ENCODE measurements at places on chromosomes 16 and 17.

DNA sequence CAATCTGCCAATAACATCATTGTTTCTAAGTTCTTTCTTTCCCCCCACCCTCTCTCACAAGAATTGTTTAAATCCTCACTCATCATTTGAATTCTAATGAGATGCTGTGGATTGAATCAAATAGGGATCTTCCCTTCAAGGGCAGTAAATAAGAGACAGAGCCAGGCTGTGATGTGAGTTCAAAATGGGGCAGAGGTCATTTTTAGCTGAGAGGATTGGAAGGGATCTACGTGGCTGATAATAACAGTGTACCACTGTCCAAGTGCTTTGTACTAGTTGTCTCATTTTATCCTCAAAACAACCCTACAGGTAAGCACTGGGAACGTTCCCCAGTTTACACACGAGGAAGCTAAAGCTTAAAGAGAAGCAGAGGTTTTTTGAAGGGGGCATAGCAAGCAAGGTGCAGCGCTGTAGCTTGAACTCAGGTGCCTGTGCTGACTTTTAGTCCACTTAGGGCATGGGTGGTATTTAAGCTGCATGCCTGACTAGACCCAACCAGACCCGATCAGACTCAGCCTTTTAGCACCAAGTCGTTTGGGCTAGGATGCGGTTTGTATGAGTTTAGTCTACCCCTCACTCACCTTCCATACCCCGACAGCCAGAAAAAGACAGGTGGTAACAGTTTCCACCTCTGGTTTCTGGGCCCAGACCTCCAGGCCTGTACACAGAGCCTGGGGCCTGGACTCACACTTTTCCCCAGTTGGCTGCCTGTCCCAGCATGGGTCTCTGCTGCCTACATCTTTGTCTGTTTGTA, 39.2 kb upstream of the CCR7 start:
- no peak for DNase-seq

DNA sequence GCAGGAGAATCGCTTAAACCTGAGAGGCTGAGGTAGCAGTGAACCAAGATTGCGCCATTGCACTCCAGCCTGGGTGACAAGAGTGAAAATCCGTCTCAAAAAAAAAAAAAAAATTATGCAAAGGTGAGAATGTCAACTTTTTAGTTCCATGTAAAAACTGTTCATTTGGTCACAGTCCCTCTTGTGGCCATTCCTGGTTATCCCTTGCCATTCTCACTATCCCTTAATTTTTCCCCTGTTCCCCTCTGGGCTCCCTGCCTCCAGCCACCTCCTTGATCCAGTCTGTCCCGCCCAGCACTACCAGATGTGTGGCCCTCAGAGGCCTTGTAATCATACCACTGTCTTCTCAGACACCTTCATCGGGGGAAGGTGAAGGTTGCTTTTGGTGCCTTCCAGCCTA, 23.4 kb downstream of the DCAF7 start:
- no peak for DNase-seq

GRCh38 chr17:5705081-5705875, 121.0 kb upstream of the NLRP1 start:
- DNase-seq: no peak

DNA sequence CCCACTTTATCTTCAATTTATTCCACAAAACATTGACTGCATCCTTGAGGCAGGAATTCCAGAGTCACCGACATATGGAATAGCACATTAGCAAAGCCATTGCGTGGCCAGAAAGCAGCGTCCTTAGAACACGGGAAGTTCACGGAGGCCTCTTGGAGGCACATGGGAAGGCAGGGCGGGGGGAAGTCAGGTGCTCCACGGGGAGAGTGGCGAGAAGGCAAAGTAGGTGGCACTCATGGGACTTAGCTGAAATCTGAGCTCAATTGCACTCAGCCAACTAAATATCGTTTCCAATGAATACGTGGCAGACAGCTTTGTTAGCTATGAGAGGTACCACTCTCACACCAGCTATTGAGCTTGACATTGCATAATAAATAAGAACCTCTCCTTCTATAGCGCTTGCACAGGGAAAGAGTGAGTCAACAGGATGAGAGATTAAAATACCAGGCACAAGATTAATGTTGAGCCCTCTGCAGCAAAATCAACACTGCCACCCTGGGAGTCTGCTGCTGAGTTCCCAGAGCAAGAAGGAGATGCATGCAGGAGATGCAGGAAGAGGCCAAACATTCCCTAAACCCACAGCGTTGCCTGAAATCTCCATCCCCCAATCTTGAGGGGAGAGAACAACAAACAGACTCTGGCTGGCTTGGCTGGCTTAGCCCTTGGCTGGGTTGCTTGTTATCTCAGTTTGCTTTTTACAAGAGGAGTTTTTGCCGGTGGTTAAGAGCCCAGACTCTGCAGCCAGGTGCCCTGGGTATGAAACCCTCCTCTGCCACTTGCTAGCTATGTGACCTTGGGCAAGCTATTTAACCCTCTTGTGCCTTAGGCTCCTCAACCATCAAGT, 28.8 kb downstream of the ABCC12 start:
- peak; percentile 31 for DNase-seq

DNA sequence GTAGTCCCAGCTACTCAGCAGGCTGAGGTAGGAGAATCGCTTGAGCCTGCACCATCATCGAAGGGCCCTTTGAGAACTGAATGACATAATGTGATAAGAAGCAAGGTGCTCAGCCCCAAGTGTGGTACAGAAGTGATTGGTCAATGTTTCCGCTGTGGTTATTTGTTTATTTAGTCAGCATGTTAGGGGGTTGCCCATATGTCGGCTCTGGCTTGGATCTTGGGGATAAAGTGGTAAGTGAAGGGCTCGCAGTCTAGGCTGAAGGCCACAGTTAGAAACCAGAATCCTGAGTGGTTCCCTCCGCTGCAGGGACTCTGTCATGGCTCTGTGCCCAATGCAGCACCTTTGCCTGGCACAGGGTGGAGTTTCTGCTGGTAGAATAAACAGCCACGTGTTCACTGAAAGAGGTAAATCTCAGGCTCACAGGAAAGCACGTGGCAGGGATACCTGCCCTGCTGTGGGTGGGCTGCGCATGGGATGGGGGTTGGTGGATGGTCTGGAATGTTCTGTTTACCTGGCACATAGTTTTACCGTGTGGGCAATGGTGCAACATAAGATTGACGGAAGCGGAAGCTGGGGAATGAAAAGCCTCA, 35.4 kb downstream of the SYT17 start:
- DNase-seq: no peak

GRCh38 chr17:47952171-47953021, 5.3 kb downstream of the PRR15L start:
- DNase-seq: no peak

DNA sequence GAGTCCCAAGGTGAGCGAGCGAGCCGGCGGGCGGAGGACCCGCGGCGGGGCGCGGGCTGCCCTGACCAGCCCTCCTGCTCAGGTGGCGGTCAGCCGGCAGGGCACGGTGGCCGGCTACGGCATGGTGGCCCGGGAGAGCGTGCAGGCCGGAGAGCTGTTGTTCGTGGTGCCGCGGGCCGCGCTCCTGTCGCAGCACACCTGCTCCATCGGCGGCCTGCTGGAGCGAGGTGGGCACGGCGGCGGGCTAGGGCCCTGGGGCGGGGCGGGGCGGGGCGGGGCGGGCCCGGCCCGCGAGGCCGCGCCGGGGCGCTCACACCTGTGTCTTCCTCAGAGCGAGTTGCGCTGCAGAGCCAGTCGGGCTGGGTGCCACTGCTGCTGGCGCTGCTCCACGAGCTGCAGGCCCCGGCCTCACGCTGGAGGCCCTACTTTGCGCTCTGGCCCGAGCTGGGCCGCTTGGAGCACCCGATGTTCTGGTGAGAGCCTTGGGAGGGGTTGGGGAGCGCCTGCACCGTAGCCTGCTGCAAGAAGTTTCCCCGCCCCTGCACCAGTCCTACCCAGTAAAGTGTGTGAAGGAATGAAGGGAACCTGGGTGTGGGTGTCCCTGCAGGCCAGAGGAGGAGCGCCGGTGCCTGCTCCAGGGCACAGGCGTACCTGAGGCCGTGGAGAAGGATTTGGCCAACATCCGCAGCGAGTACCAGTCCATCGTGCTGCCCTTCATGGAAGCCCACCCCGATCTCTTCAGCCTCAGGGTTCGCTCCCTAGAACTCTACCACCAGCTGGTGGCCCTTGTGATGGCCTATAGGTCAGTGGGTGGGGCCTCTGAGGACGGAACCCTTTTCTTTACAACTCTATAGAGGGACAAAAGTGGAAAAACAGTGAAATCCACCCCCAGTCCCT, 802 bp downstream of the SETD6 start:
- peak; percentile 26 for DNase-seq

DNA sequence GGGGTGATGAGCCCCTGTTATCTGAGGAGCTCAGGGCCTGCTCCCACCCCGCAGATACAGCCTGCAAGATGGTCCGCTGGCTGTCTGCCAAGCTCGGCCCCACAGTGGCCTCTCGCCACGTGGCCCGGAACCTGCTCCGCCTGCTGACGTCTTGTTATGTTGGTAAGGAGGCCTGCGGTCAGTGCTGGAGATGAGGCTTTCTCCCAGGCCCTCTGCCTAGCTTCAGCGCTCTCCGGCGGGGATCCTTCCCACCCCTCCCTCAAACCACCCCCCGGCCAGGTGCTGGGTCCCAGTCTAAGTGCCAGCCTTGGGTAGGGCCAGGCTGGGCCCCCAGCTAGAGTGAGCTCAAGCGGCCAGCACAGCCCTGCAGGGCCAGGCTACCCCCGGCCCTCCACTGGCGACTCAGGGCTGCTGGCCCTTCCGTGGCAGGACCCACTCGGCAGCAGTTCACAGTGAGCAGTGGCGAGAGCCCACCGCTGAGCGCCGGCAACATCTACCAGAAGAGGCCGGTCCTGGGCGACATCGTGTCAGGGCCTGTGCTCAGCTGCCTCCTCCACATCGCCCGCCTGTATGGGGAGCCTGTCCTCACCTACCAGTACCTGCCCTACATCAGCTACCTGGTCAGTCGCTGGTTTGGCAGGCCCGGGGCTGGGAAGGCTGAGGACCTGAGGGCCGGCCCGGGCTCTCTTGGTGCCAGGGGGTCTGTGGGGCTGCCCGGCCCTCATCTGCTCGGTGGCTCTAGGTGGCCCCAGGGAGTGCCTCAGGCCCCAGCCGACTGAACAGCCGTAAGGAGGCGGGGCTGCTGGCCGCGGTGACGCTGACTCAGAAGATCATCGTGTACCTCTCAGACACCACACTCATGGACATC, 6.1 kb downstream of the WDR81 start:
- DNase-seq: no peak

GRCh38 chr17:2798678-2799077, 2.4 kb downstream of the RAP1GAP2 start:
- no peak for DNase-seq

- no peak for DNase-seq
Measured at GRCh38 chr16:11871193-11871592, 19.9 kb upstream of the RSL1D1 start.

DNA sequence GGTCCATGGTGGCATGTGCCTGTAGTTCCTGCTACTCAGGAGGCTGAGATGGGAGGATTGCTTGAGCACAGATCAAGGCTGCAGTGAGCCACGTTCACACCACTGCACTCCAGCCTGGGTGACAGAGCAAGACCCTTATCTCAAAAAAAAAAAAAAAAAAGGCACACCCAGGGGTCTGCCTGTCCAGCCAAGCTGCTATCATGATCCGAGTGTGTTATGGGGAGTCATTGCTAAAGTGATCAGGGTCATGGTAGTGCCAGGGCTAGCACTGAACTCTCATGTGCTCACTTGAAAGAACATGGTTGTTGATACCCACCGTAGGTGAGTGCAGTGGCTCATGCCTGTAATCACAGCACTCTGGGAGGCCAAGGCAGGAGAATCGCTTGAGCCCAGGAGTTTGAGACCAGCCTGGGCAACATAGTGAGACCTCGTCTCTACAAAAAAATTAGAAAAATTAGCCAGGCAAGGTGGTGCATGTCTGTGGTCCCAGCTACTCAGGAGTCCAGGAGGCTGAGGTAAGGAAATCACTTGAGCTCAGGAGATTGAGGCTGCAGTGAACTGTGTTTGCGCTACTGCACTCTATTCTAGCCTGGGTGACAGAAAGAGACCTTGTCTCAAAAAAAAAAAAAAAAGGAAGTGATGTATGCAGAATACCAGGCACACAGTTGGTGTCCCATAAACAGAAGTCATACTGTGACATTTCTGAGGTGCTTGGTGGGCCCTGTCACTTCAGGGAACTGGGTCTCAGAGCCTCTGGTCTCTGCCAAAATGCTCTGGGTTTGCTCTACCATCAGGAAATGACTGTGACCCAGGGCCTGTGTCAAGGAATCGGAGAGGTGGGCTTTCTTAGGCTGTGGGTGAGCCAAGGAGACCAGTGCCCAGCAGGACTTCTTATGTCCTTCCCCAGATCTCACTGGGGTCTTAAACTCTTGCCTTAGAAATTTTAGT, 2.2 kb downstream of the PRM1 start:
- DNase-seq: no peak

- DNase-seq: no peak
Measured at GRCh38 chr17:9431620-9432019, 144.0 kb downstream of the STX8 start.

DNA sequence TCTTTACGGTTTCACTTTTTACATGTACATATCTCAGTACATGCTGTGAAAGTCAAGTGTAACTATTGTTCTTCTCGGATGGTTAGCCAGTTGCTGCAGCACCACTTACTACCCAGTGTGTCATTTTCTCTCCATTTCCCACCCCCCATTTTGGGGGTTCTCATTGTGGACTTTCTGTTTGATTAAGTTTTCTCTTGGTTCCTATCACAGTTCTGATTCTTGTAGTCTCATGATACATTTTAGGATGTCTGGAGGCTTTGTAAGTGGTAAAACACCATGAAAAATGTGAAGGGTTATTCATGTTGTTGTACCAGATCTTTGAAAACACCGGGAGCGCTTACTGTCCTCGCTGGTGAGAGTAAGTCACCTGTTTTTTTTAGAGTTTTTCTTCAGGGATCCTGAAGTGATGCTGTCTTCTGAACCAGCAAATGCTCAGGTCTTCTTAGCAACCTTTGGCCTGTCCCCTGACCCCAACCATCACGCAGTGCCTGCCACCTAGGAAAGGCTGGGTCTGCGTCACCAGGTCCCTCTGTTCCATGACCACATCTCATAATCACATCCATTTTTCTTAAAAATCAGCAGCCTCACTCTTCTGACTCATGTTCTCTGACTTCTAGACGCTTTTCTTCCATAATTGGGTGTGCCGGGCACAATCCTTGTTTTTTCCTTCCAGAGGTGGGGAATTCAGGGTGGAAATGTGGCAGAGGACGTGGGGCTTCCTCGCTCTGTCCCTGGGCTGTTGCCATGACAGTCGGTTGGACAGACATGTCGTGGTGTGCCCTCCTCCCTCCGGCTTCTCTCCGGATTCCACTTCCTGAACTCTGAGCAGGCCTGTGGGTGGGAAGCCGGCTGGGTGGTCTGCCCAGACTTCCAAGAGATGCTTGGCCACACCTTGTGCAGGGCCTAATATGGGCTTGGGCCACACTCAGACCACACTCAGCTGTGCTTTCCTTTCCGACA, 102.6 kb downstream of the NTN1 start:
- DNase-seq: no peak

GRCh38 chr16:25031132-25031440, 15.9 kb upstream of the ARHGAP17 start:
- no peak for DNase-seq

GRCh38 chr16:70254180-70254964, 2.6 kb upstream of the EXOSC6 start:
- DNase-seq: no peak
